ENCODE measurements at places on chromosomes 3 and 15. TPM values are rescaled to one million over a fixed set of nuclear protein-coding genes. Genes with fewer than 3 reads are reported as not detected.

DNA sequence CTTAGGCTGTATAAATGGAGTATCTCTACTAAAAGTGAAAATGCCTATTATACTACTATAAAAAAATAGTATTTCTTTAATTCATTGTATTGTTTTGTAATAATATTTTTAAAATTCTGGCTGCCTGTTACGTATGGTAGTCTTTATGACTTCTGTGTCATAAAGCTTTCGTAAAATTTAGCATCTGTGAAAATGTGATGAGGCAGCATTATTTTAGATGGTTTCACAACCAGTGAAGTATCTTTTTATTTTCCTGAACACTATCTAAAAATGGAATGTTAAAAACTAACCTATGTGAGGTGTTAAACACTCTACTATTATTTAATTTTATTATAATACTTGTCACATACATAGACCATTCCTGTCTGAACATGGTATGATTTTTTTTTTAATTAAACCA lies 46.2 kb downstream of the LRCH3 start:
- no peak for DNase-seq

Gene HDGFL3
- total RNA-seq = 68.4 TPM

Gene PPM1L
- 17.0 TPM for total RNA-seq

- no peak for DNase-seq
These were observed 54.6 kb downstream of the SSUH2 start for GRCh38 chr3:8589880-8590556.

DNA sequence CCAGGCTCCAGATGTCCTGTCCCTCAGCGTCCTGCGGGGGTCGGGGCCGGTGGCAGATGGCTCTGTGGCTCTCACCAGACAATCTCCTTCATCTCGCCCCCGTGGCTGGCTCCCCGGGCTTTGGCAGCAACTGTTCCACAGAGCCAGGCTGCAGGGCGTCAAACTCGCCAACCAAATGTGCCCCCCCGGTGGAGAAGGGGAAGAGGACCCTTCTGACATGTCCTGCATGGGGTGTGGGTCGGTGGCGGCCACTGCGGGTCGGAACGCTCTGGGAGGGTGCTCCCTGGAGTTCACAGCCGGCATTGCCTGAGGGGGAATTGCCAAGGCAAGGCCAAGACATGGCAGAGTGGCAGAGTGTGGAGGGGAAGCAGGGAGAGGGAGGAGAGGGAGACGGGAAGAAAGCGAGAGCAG lies 36.0 kb downstream of the BDH1 start:
- peak; percentile 75 for DNase-seq

- DNase-seq = peak; percentile 81
These were observed 18.7 kb upstream of the HDAC11 start for GRCh38 chr3:13461169-13462124.

- peak; percentile 32 for DNase-seq
These were observed 540 bp upstream of the KLHL40 start for GRCh38 chr3:42684632-42685362.

DNA sequence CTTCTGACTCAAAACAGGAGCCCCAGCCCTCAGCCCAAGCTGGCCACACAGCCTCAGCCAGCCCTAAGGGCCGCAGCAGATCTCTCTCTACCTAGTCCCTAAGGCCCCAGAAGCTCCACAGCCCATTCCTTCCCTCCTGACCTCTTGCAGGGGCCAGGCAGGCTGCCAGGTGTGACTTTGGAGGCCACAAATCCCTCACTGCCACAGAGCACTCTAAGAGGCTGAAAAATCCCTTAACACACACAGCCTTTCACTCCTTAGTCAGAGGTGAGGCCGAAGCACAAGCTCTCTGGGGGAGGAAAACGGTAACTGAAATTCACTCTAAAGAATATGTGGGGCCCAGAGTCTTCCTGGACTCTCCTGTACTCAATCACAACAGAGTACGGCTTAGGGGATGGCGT lies 23.3 kb downstream of the LRRC2 start:
- no peak for DNase-seq

DNA sequence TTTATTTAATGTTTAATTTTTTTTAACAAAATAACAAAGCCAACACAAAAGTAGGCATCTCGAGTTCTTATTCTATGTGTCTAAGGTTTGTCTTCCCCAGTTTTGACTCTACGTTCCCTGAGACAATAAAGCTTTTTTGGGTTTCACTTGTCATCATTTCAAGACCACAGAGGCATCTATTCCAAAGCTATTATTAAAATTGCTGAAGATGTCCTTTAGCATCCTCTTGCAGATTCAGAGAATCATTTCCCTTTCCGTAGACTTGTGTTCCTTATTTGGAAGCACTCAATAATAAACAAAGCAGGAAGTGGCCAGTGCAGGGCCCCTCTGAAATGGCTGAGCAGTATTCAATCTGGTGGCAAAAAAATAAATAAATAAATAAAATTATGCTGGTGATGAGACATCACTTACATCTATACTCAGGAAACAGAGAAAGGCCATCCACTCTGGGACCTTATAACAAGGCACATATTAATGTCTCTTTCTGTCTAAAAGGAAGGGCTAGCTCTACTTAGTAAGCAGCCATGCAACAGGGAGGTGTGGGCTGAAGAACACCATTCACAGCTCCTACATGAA lies 362.3 kb downstream of the WDR72 start:
- DNase-seq = no peak

Gene IQCF5
- total RNA-seq = not detected

Gene OR5K4
- not detected for total RNA-seq

GRCh38 chr3:113885050-113885449 lies 46.5 kb downstream of the GRAMD1C start:
- DNase-seq = no peak

GRCh38 chr3:82520846-82521245 lies 759.4 kb upstream of the GBE1 start:
- no peak for DNase-seq

- DNase-seq = no peak
These were observed 25.7 kb downstream of the LIPC start for GRCh38 chr15:58457466-58457965.

Gene ADAMTSL3
- total RNA-seq = 74.5 TPM

- no peak for DNase-seq
These were observed 6.0 kb downstream of the KLF13 start for GRCh38 chr15:31332681-31333071.

DNA sequence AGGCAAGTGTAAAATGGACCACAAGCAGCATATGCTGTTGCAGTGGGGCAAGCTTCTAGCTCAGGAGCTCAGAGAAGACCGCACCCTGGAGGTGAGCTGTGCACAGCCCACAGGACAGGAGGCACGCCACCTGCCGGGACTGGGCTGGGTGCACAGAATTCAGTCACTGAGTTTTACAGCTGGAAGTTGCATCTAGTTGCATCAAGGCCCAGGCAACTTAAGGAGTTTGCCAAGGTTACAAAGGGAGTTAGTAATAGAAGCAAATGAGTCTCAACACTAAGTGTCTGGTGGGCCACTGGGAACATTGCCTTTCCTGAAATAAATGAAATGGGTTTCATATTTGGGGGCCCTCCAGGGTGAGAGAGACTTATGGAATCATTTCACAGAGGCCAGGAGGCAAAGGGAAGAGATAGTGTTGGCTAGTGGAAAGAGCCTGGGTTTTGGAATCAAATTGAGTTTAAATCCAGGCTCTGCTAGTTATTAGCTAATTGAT lies 36.0 kb upstream of the TIMP4 start:
- no peak for DNase-seq

DNA sequence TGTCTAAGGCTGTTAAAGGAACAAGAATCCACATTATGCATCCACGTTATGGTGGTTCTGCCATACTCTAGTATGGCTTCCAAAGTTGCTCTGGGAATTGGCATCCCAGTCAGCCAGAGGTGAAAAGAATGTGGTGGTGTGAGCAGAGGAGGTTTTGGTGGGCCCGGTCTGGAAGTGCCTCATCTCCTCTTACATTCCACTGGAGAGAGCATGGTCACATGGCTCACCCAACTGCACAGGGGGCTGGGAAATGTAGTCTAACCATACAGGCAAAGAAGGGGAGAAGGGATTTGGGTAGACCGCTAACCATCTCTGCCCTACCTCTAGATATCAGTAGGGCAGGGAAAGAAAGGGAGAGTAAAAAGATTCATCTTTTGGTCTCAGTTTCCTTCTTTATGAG lies 3.2 kb upstream of the HEG1 start:
- DNase-seq = no peak

DNA sequence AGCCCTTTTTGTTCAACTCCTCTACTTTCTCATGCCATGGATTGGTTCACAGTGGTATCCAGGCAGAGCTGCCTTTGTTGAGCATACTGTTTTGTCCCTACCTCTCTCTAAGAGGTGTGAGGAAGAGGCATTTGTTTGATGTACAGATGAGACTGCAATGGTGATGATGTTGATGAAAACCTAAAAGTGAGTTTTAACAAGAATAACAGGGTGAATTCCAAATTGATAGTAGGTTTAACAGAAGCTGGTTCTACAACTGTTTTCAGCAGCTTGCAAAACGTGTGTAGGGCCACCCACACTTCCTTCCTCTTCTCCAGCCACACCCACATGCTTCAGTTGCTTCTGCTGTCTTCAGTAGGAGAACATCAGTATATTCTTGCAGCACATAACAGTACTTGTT lies 10.2 kb downstream of the SNRK start:
- peak; percentile 52 for DNase-seq

GRCh38 chr15:31098953-31099740 lies 2.4 kb downstream of the TRPM1 start:
- DNase-seq = no peak

Gene PLSCR2
- 1.4 TPM for total RNA-seq

DNA sequence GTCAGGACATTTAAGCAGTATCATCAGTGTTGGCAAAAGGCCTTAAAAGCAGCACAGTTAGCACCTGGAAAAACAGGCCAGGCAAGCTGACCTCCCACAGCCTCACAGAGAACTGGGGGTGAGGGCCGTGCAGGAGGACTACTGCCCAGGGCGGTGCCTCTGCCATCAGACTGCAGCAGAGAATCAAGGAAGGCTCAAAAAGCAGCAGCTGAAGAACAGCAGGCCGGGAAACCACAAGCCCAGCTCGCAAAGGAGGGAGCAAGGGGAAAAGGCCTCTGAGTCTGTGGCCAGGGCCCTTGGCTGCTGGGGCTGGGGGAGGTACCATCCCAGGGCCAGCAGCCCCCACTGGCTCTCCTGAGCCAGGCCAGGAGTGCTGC lies 84.2 kb downstream of the SEC22A start:
- no peak for DNase-seq

- DNase-seq = no peak
These were observed 56.0 kb downstream of the LRTM1 start for GRCh38 chr3:54871867-54872266.

DNA sequence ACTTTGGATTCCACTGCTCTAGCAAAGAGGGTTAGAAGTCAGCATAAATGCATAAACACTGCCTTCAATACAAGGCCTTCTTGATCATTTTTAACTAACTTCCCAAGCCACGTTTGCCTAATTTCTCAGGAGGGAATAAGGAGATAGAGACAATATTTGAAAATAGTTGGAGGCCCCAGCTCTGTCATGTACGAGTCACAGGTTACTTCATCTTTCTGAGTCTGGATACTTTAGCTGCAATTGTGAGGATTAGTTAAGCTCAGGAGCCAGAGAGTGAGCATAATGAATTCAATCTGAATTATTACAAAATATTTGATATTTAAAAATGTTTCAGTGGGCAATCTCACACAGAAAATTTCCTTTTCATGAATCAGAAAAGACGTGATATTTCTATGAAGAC lies 298.9 kb downstream of the SHOX2 start:
- no peak for DNase-seq

DNA sequence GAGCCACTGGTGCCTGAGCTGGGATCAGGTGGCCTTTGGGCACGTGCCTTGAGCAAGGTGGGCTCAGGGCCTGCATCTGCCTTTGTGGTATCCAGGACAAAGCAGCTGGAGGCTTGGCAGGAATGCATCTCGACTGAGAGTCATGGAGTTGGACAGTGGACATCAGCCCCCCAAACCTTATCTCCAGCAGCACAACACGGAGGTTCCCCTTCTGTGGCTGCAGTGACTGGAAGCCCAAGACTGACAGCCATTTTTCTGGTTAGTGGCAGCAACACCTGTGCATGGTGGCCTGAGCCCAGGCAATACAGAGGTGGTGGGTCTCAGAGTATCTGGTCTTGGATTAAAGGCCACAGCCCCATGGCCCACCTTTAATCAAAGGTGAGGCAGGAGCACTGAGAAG lies 27.8 kb upstream of the TSEN2 start:
- DNase-seq = no peak

Gene SLC15A2
- 1.4 TPM for total RNA-seq

GRCh38 chr15:75662823-75663519 lies 15.3 kb downstream of the SNX33 start:
- no peak for DNase-seq

Gene HES1
- 37.8 TPM for total RNA-seq

Gene TMEM108
- 3.6 TPM for total RNA-seq

DNA sequence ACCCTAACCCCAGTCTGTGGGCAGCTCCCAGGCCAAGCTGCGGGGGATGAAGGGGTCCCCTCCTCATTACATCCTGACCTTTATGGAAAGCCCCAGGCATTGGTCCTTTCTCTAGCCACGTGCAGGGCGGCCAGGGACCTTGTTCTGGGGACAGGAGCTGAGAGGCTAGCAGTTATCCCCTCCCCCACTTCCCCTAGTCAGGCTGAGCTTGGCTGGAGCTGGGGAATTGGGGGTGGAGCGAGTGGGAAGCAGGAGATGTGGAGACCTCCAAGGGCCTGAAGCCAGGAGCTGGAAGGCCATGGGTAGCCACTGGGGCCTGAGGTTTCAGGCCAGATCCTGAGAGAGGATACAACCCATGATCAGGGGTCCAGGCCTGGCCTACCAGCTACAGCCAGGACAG lies 45.8 kb downstream of the DNAH1 start:
- no peak for DNase-seq

- DNase-seq = no peak
These were observed 16.7 kb downstream of the MAPKBP1 start for GRCh38 chr15:41790756-41791546.

Gene TNIK
- 14.6 TPM for total RNA-seq

- DNase-seq = no peak
These were observed 31.4 kb upstream of the MANF start for GRCh38 chr3:51353691-51354090.

GRCh38 chr15:96334017-96334704 lies 3.7 kb downstream of the NR2F2 start:
- DNase-seq = peak; percentile 42

DNA sequence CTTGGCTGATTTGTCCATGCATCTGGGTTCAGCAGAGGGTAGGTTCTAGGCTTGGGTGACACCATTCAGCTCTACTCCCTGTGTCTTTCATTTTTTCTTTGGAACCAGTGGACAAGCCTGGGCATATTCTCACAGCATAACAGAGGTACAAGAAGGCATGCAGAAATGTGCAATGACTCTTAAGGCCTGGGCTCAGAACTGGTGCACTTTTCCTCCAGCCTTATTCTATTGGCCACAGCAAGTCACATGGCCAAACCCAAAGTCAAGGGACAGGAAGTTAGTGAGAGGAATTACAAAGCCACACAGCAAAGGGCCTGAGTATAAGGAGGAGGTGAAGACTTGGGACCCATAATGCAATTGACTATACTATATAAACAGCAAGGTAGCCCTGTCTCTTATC lies 200.9 kb upstream of the CTDSPL start:
- DNase-seq = no peak

Gene CILP
- 170 TPM for total RNA-seq

Gene COX5A
- total RNA-seq = 79.6 TPM

Gene VEPH1
- 0.81 TPM for total RNA-seq

Gene RAD51
- 0.87 TPM for total RNA-seq
